ENCODE measurements at places on chromosomes 1 and 21.
A peak's percentile ranks its signal among the peaks of the same experiment; 100 is the strongest.

- DNase-seq, result no peak
These were observed 81.9 kb downstream of the JAK1 start for GRCh38 chr1:64884261-64885040.

DNA sequence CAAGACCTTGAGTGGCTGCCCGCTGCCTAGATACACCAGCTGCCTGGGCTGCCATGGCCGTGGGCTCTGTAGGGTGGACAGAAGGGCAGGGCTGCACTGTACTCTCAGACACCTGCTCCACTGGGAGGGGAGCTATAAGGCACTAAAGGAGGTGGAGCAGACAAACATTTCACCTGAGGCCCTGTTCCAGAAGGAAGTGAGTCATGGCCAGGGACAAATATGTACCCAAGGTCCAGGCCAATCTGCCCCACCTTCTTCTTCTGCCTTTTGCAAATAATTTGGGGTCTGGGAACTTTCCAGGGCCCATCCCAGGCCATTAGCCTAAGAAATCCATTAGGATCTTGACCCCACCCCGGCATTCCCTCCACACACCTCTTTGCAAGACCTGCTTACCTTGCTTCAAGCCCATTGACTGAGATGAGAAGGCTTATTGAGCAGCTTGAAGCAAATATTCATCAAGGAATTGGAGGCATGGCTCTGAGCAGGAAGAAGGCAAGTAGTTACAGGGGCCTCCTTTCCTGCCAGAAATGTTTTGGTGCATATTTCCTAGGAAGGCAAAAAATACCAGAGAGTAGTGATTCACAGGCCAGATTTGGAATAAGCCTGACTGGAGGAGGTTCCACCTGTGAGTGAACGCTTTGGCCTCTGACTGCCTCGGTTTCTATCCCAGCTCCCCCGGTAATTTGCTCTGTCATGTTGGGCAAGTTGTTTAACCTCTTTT lies at the start of gene CAPN8:
Gene CAPN8 (minus strand): TSS at position 110 of the 721 bp plus-strand sequence. CDS start 55 bp downstream, at position 55.
- DNase-seq, result no peak

GRCh38 chr1:152168535-152168868 lies 9.5 kb upstream of the RPTN start:
- DNase-seq, result no peak

DNA sequence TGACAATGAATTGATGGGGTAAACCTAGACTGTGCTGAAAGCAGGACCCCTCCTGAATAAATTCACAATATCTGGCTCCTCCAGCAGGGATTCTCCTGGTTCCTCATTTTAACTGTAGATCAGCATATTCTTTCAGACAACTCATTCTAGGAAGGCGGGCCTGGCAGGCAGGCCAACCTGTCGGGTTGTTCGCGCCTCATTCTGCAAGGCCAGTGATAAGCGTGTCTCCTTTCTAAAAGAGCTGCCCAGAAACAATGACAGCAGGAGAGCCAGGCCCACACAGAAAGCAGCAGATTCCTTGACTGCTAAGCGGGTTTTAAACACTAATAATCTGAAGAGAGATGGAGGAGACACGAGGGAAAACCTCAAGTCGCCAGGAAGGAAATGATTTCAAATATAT lies 70.0 kb downstream of the NTPCR start:
- no peak for DNase-seq

DNA sequence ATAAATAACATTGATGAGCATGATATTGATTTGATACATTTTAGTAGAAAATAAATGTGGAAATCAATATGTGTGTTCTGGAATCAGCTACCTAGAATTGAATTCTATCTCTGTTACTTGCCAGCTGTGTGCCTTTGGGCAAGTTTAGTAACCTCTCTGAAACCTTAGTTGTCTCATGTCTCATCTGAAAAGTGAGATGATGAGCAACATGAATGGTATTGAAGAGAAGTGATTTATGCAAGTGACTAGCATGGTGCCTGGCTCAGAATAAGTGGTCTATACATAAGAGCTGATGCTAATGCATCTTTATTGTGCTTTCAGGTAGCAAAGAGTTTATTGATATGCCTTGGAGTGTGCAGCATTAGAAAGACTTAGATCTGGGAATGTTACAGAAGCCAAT lies 383.3 kb downstream of the PRDM2 start:
- no peak for DNase-seq

- no peak for DNase-seq
These were observed 210.3 kb downstream of the TOMM20 start for GRCh38 chr1:234918181-234918841.

DNA sequence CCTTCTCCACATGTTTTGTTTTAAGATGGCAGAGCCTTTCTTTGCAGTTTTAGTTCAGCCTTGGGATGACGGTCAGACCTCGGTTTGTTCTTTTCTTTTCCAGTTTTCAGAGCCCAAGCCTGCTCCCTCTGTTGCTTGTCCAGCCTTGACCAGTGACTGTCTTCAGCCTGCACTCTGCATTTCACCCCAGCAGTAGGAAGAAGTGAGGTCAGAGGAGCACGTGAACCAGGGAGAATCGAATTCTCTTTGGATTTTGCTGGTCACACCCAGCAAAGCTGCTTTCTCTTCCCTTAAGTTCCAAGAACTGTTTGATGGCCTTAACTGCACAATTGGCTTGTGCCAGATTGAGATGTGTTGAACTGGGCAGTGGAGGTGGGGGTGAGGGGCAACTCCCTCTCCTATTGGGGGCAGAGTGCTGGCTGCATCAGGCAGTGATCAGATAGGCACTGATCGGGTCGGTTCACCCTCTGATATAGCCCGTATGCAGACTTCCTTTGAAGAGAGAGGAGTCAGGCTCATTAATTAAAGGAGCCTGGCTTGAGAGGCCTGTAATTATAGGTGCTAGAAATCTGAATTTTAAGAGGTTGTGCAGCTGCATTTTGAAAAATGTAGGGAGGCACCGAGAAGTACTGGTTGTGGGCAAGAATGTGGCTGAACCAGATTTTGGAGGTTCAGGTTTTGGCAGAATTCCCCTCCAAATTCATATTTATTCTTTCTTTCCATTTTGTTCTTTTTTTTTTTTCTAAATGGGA lies 42.4 kb downstream of the PEX14 start:
- DNase-seq, result no peak

GRCh38 chr1:181149326-181150125 lies 61.0 kb downstream of the IER5 start:
- DNase-seq, result no peak

DNA sequence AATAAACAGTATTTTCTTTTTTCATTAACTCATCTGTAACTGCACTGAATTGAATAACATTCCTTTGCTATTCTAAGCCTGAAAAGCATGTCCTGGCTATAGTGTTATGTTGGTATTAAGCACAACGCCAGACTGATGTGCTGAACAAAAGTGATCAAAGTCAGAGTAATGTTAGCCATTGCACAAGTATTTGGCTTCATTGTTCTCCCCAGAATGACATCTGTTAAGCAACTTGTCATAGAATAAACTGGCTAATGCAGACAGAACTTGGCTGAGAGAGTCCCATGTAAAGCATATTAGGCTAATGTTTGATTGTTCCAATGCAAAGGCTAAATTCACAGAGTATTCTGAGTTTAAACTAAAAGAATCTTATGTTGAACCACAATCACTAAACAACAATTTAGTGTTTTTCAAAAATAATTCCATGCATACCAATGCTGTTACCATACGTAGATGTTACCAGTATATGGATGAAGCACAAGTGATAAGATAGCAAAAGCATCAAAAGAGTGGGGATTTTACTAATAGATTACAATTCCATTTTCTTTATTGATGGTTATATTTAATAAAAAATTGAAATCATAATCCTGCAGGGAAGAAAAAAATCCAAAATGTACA lies 235.3 kb upstream of the DMRTA2 start:
- DNase-seq, result no peak

GRCh38 chr1:96002969-96003964 lies 718.3 kb upstream of the PTBP2 start:
- no peak for DNase-seq

DNA sequence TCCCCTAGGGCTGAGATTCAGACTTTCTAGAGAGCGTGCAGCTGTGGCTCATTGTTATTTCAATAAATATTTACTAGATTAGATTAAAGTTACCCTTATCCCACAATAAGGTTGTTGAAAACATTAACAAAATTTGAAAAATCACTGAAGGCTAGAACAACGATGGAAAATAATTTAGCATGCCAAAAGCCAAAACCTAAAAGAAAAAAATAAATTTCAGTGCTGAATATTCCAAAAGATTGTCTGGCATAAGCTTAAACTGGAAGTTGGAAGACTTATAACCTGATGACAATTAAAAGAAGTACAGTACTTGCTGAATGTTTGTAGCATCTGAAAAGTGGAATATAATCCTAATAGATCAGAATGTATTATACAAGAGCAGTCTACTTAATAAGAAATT lies 221.3 kb downstream of the USH2A start:
- DNase-seq, result no peak

DNA sequence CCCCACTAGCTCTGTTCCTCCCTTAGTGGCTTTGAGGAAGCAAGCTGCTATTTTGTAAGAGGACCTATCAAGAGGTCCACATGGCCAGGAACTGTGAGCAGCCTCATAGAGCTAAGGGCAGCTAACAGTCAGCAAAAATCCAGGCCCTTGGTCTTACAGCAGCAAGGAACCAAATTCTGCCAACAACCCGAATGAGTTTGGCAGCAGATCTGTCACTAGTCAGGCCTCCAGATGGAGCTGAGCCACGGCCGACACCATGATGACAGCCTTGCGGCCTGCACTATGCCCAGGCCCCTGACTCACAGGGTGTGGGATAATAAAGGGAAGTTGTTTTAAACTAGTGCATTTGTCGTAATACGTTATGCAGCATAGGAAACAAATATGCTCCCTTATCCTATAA lies 28.0 kb upstream of the H3-3A start:
- DNase-seq, result no peak

- peak; percentile 99 for DNase-seq
These were observed 6.2 kb upstream of the ANKRD35 start for GRCh38 chr1:145891587-145892485.

DNA sequence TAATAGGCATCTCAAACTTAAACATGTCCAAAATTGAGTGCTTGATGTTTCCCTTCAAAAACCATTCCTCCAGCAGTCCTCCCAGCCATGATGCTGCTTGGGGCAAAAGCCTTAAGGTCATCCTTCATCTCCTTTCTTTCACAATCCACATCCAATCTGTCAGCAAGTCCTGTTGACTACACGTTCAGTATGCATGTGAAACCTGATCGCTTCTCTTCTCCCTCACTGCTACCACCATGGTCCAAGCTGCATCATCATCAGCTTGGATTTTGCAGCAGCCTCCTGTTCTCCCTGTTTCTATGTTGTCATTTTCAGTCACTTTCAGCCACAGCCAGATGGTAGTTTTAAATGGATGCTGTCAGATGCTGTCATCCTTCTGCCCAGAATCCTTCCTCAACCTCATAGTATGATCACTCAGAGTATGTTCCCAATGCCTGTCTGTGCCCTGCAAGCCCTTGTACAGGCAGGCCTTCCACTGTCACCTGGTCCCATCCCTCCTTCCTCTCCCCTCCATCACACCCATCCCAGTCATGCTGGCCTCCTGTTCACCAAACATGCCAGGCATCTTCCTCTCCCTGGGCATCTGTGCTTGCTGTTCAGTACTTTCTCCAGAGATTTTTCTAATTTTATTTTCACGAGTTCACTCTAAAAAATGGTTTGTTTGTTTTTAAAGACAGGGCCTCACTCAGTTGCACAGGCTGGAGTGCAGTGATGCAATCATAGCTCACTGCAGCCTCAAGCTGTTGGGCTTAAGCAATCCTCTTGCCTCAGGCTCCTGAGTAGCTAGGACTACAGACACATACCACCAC lies 66.0 kb downstream of the SYDE2 start:
- DNase-seq, result no peak

DNA sequence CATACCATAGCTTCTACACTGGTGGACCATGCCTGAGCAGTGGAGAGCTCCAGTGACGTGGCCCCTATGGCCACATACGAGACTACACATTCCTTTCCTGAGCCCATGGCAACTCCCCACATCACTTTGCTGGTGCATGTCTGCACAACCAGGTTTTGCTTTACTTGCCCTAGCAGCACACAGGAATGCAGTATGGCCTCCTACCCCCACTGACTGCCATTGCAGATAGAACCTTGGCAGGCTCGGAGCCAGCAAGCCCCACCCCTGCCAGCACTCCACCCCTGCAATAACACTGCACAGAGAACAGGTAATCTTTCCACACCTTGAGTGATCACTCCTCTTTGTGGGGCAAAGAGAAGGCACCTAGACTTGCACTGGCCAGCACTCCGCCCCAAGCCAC lies 531.9 kb upstream of the CAMK1G start:
- DNase-seq, result no peak

- DNase-seq, result no peak
These were observed 5.0 kb downstream of the ZNF691 start for GRCh38 chr1:42851420-42851819.
